ENCODE measurements at places on chromosomes 7 and 10.
A peak's percentile ranks its signal among the peaks of the same experiment; 100 is the strongest.

- DNase-seq, result peak; percentile 20
These were observed 107.6 kb upstream of the ZNF92 start for GRCh38 chr7:65265933-65266519.

DNA sequence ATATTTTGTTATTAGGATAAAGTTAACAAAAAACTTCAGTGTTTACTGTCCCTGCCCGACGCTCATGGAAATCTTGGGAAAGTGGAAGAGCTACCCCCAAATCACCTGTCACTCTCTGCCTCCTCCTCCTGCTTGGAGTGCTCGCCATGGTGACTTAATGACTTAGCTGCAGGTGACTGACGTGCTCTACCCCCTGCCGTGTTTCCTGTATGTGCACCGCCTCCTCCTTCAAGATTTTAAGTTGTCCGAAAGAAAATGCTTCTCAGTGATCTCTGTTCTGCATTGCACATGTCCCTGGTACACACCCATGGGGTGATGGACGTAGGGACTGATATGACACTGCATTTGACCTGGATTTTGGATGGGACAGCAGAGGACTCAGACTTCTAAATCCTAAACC, 338.8 kb upstream of the SHH start:
- no peak for DNase-seq

DNA sequence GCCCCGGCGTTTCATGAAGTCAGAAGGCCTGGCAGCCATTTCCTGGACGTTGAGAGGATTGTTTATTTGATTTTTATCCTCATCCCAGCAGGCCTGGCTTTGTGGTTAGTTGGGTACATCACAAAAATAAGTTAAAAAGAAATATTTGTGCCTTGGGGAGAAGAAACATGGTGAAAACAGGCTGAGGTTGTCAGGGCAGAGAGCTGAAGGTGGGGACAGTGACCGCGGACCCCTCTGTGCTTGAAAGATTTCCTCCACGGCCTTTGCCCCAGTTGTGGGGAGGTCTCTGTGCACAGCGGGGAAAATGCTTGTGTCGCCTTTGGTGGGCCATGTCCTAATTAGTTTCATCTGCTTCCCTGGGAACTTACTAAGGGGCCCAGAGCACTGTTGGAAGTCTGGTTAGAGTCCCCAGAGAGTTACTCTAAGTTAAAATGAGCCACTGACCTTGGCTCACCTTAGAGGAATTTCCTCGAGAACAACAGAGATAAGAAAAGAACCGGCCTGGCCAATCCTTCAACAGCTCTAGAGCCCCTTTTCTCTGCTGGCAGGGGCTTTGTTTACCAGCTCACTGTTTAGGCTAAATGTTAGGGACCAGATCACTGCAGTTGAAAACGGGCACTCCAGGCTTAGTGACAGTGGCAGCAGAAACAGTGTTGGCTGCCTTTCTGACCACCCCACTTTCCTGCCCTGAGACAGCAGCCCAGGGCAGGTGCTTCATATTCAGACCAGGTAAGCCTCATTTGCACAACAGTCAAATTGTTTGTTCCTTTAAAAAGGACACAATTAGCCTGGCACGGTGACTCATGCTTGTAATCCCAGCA, 37.9 kb downstream of the CRCP start:
- DNase-seq, result no peak

- DNase-seq, result no peak
These were observed 215.7 kb upstream of the INHBA start for GRCh38 chr7:41918597-41918996.

DNA sequence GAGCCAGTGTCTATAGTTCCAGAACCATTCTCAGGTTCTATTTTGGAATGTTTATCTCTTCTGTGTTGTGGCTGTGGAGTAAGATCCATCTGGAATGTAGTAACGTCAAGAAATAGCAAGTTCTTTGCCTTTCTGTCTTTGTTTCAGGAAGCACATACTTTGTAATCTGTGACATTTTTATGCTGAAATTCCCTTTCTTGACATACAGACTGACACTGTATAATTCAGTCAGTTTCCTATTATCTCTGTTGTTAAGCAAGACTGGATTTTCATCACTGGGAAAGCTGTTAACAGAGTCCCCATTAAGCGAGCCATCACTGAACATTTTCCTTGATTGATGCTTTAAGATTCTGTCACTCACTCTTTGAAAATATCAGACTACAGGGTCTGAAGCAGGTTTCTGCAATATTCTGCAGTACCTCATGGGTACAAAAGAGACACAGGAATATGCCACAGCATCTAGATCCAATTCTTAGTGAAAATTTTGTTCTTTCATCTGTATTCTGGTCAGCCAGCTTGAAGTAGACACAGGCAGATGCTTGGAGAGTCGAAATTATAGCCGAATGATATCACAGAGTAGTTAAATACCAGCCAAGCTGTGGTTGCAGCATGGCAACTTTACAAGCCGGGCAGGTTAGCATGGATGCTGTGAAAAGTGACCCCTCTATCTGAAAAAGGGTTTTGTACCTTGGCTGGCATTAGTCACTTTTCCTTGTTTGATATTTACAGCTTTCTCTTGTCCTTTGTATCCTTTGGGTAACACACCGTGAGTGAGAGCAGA, 62.6 kb downstream of the CACNB2 start:
- DNase-seq, result no peak

- DNase-seq, result no peak
These were observed 70.7 kb upstream of the HECW1 start for GRCh38 chr7:43041724-43042123.

- DNase-seq, result no peak
These were observed 128.9 kb downstream of the PLXDC2 start for GRCh38 chr10:19944911-19945663.

GRCh38 chr10:127587668-127588365, 38.7 kb downstream of the NPS start:
- no peak for DNase-seq
